ENCODE measurements at places on chromosomes 12 and 14. TPM values are rescaled to one million over a fixed set of nuclear protein-coding genes. Genes with fewer than 3 reads are reported as not detected.

RHOJ gene
- total RNA-seq = 4.3 TPM

DTX3 gene
- total RNA-seq = 11.2 TPM

GPD1 gene
- total RNA-seq = 0.13 TPM

CRACR2A gene
- total RNA-seq = 3.6 TPM

CLEC4E gene
- total RNA-seq = not detected

EIF2B1 gene
- total RNA-seq = 38.5 TPM

WDHD1 gene
- total RNA-seq = 14.3 TPM

MYBPC1 gene
- total RNA-seq = not detected

BLTP3B gene
- total RNA-seq = 81.8 TPM

THAP2 gene
- total RNA-seq = 4.3 TPM

LRRC43 gene
- 1.0 TPM for total RNA-seq

DCAF11 gene
- total RNA-seq = 53.7 TPM

MMP19 gene
- 5.3 TPM for total RNA-seq

VASH1 gene
- 2.8 TPM for total RNA-seq

TAS2R50 gene
- 5.7 TPM for total RNA-seq

MRPS35 gene
- 68.3 TPM for total RNA-seq

OVCH1 gene
- 0.65 TPM for total RNA-seq

INHBC gene
- under 0.01 TPM for total RNA-seq

OR6C2 gene
- total RNA-seq = not detected

USP15 gene
- 63.1 TPM for total RNA-seq

CPNE8 gene
- total RNA-seq = 21.3 TPM

DNAH10 gene
- 0.26 TPM for total RNA-seq

SDSL gene
- total RNA-seq = 8.8 TPM

GRIN2B gene
- not detected for total RNA-seq

GLS2 gene
- total RNA-seq = not detected

PARPBP gene
- 11.1 TPM for total RNA-seq

VDR gene
- total RNA-seq = 18.9 TPM

TMX1 gene
- 78.3 TPM for total RNA-seq

CLECL1 gene
- total RNA-seq = not detected

CCDC196 gene
- total RNA-seq = not detected

TAS2R8 gene
- 0.26 TPM for total RNA-seq

PKP2 gene
- not detected for total RNA-seq

PDZRN4 gene
- 0.13 TPM for total RNA-seq

Data from articular chondrocyte of knee joint (primary cell).